ENCODE measurements at places on chromosomes 5 and 9.

DNA sequence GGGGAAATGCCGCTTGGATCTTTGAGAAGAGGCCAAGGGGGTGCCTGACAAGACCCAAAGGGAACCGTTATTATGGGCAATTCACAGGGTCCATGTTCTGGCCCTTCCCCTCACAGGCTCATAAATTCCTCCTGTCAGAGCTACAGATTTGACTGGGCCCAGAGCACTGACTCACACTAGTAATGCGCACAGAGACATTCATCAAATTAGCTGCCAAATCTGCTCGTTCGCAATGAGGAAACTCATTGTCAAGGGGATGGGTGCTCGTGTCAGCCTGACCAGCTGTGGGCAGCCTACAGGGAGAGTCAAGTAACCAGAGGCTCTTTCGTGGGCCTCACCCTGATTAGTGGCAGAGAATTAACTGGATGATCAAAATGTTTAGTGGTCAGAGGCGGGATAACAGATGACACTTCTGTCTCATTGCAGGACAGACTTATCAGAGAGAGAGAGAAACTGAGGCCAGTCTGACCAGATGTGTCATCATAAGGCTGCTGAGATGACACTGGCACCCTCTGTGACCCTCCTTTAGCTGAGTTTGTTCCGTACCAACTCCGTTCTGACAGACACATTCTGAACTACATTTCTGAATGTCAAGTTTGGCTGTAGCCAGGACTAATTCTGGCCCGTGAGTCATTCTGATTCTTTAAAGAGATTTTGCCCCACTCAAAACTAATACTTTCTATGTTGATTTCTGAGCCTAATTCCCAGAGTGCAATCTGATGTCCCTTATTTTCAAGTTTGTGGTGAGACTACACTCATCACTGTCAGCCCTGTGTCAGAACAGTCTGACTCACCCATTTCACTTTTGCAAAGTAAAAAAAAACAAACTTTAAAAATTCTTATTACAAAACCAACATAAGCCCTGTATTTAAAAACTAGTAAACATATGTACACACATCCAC is 377.1 kb downstream of the ACTL7B start:
- peak; percentile 74 for DNase-seq

DNA sequence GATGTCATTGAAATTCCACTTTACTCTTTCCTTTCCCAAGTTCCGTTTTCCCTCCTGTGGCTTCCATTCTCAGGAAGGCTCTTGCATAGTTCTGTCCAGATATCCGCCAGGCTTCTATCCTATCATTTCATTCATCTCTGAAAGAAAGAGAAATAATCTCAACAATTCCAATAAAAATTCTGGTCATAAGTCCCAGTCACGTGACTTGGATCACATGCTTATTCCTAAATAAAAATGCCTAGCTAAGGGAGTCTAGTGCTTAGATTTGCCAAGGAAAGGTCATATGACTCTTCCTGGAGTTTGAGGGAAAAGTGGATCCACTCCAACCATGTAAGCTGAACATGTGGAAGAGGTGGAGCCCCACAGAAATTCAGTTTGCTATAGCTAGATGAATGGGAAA is 146.0 kb upstream of the PPP1R2B start:
- no peak for DNase-seq

GRCh38 chr9:17251100-17251499 is 116.3 kb downstream of the CNTLN start:
- no peak for DNase-seq

- DNase-seq: no peak
Measured at GRCh38 chr9:35476596-35476995, 13.3 kb upstream of the RUSC2 start.

DNA sequence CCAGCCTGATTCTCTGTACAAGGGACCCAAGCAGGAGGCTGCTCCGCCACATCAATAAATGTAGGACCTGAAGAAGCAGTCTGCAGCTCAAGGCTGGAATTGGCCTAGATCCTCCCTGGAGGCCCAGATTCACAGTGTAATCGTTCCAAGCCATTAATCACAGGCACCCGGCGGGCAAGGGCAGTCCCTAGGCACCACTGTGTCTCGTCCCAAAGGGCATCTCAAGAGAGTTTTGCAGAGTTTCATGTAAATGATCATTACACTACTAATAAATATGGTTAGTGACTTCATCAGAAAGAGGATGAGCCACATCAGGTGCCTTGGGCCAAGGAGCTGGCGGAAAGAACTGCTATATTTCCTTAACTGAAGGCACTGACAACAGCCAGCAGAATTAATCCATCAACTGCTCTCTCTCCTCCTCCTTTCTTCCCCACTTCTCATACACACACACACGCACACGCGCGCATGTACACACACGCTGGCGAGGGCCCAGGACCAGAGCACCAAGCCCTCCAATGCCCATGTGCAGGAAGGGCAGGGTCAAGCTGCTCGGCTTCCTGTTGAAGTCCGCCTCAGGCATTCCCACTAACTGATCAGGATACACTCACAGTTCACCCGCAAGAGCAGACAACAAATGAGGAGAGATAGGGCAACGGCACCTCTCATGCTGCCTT is 33.9 kb downstream of the GNAQ start:
- no peak for DNase-seq

GRCh38 chr5:108168915-108169314 is 213.0 kb downstream of the FBXL17 start:
- no peak for DNase-seq

- DNase-seq: no peak
Measured at GRCh38 chr9:116959809-116960208, 272.7 kb downstream of the TRIM32 start.

GRCh38 chr9:137739371-137740309 is 120.8 kb downstream of the EHMT1 start:
- no peak for DNase-seq

DNA sequence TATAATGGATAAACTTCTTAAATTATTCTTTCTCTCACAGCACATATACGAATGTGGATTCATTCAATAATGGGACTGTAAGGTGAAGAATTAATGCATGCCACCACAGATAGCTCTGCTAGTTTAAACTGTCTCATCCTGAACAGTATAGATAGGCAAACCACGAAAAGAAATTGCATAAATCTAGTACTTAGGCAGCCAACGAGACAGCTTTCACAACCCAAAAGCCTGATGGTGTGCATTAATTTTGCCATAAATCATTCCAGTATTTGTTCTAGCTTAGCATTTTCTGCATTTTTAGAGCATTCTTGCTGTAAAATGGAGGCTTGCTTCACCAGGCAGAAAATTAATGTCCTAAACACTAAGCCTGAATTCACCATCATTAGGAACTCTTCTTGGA is 834.2 kb upstream of the DMAC1 start:
- DNase-seq: no peak

DNA sequence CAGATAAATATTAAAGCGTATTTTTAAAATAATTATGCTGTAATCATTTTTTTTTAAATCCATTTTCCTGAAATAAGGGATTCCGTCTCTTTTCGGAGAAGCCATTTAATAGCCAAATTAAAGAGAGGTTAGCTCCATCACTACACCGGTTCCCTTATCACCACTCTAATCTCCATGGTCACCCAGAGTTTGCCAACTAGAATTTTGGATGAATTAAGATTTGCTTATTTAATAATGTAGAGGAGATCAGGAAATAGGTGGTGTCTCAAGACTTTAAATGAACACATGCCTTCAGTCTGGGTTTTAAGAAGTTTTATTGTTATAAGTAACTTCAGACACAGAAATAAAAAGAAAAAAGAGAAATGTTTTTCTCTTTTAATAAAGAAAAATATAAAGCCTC is 151.7 kb downstream of the TTC39B start:
- no peak for DNase-seq

GRCh38 chr5:148427370-148428042 is 43.7 kb downstream of the FBXO38 start:
- no peak for DNase-seq

DNA sequence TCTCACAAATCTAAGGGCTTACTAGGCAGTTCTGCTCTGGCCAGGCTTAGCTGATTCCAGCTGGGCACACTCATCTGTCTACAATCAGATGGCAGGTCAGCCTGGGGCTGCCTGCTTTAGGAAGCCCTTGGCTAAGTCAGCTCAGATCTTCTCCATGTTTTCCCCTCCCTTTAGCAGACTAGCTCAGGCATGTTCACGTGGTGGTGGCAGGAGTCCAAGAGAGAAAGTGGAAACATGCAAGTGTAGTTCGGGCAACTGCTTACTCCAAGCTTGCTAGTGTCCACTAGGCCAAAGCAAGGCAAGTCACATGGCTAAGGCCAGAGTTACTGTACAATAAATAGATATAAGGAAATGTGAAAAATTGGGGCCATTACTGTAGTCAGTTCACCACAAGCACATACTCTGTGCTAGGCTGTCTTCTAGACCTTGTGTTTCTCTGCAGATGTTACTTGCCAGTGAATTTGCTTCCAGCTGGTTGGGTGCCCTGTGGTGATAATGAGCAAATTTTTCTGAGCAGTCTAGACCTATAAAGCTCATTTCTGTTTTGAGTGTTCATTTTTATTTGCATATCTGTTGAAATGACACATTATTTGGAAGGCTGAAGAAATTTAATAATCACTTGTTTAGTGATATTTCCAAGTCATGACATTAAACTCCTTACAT is 38.3 kb downstream of the RECK start:
- peak; percentile 52 for DNase-seq

DNA sequence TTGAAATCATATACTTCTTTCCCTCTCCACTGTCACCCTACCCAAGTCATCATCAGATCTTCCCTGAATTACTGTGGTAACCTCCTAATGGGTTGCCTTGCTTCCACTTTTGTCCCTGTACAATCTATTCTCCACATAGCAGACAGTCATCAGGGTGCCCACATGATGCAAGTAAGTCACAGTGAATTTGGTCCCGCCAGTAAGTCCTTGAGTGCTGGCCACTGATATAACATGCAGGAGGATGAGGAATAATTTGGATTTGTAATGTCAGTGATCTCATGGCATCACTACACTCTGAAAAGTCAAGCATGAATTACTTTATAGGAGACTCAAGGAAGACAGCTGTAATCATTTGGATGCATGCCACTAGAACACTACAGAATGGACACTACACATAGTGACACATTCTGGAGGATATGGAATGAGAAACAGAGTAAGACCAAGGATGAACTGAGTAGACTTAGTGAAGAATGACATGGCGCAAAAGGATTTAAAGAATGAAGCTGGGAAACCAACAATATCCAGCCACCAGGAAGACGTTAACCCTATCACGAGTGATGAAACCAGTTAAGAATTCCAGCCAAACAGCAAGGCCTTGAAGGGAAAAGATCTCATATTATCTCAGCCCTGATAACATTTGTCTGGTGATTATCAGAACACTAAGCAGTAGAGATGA is 28.6 kb downstream of the MARCHF3 start:
- DNase-seq: no peak

DNA sequence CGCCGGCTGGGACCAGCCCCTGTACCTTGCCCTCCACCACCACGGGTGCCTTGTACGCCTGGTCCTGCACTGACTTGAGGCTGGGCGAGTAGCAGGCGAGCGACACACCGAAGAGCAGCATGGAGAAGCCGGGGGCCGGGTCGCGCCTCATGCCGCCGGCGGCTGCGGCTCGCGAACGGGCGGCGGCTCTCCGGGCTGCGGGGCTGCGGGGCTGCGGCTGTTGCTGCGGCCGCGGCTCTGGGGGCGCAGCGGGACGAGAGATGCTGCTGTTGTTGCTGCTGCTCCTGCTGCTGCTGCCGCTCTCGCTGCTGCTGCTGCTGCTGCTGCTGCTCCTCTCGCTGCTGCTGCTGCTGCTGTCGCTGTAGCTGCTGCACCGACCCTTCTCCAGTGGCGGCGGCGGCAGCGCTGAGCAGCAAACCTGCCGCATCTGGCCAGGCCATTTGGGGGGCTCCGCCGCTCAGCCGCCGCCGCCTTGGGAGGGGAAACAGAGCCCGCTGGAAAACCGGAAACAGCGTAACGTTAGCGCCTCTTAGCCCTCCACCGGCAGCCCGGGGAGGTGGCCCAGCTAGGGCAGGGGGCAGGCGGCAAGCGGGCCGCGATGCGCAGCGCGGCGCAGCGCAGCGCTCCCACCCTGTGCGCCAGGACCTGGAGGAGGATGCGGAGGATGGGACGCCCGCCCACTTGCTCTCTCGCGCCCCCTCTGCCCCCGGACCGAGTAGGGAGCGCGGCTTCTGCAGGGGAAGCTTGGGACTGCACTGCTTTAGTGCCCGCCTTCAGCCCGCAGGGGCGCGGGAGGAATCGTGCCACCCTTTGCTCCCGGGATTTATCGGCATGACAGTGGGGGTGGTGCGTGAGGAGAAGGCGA is at the start of gene NRG2:
Gene NRG2 (minus strand): TSS at position 657 of the 865 bp plus-strand sequence.
- no peak for DNase-seq

GRCh38 chr5:107378218-107378899 is 292.4 kb downstream of the EFNA5 start:
- DNase-seq: no peak

- DNase-seq: peak; percentile 90
Measured at GRCh38 chr5:163916376-163916775, 411.0 kb downstream of the MAT2B start.

DNA sequence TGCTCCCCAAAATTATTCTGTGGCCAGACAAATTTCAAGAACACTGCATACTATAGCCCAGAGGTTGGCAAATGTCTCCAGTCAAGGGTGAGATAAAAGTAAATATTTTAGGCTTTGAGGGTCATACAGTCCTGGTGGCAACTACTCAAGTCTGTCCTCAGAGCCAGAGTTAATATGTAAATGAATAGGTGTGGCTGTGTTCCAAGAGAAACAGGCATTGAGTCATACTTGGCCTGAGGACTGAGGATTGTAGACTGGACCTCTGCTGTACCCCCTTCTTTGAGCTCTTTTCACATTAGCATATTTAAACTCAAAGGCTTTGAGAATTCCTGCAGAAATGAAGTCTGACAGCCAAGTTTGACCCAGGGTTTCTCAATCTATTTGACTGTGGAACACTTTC is 129.2 kb upstream of the PTCH1 start:
- DNase-seq: no peak

GRCh38 chr9:27534131-27534530 is 4.5 kb upstream of the MOB3B start:
- no peak for DNase-seq

DNA sequence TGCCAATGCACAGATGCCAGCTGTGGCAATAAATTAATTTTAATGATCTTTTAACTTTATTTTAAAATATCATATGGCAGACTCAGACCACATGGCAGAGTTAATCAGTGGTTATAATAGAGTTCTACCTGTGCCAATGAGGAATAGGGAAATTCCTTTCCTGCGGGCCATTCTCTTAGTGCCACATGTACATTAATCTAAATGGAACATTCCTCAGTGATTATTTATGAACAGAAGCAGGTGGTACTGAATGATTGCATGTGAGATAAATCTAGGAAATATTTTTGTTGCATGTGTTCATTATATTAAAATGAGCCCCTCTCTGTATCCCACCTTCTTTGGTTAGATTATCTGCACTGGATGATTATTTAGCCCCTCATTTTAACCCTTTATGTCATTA is 102.3 kb downstream of the CCDC192 start:
- DNase-seq: no peak

GRCh38 chr5:170144286-170145023 is 38.8 kb downstream of the FOXI1 start:
- DNase-seq: no peak

GRCh38 chr5:82363524-82363923 is 85.4 kb upstream of the RPS23 start:
- DNase-seq: no peak

Data from inflammatory macrophage (primary cell).